Right ventricle myocardium superior (tissue), 1 donor: ENCODE measurements at places on chromosomes 13 and 19.

DNA sequence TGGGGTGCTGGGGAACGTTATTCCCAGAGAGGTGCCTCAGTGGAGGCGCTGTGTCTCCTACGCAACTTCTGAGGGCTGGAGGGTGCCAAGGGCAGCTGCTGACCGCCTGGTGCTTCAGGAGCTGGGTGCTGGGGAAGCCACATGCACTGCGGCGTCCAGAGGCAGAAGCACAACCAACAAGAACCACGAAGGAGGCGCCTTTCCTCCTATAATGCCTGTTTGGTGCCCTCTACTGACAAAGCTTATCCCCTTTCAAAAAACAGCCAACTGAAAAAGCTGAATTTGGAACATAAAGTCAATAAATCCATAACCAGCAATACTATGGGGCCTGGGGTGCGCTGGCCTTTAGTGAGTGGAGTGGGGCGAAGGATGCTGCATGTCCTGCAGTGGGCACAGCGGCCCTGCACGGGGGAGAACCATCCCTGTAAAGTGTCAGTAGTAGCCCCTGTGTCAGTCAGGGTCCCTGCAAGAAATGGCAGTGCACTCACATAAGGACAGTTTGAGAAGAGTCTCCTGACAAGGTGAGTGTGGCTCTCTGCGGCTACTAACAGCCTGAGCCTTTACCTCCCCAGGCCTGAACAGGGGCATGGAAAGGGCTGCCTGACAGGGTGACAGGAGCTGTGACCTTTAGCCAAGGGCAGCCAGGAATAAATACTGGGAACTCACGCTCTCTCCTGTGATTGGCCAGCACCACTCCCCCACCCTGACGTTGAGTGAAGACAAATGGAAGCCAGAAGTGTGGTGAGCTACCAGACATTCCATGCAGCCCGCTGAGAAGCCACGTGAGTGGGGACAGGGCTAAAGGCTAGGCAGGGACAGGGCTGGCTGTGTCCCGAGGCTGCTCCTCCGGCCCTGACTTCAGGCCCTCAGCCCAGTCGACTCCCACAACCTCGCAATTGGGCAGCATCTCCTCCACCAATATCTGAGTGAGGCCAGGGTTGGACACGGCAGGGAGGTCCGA is 4.5 kb upstream of the B3GNT8 start:
- peak; percentile 85 for DNase-seq

DNA sequence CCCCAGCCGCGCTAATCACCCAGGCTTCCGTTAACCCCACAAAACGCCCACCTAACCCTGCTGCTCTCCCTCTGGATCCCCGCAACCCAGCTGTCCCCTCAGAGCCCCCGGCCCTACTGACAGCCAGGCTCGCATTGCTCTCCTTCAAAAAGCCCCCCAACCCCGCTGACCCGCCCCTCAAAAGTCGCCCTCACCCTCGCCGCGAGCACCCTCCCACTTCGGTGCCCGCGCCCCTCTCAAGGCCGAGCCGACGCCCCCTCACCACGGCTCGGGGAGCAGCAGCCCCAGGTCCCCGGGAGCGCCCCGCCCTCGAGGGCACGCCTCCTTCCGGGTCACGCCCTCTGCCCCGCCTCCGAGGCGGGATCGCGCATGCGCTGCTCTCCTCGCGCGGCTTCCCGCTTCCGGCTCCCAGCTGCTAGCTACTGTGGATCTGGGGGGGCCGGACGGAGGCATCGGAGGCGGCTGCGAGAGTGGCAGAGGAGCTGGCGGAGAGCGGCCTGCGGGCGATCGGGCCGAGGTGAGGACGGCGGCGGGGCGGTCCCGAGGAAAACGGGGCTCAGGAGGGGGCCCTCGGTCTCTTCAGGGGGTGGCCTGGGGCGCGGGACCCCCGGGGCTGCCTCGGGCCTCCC is 46.1 kb downstream of the ARHGEF18 start:
- peak; percentile 91 for DNase-seq

- DNase-seq = no peak
Observed at GRCh38 chr13:40434516-40435397, 231.7 kb downstream of the FOXO1 start.

- DNase-seq = no peak
Observed at GRCh38 chr19:12794971-12795381, 3.7 kb downstream of the JUNB start.

DNA sequence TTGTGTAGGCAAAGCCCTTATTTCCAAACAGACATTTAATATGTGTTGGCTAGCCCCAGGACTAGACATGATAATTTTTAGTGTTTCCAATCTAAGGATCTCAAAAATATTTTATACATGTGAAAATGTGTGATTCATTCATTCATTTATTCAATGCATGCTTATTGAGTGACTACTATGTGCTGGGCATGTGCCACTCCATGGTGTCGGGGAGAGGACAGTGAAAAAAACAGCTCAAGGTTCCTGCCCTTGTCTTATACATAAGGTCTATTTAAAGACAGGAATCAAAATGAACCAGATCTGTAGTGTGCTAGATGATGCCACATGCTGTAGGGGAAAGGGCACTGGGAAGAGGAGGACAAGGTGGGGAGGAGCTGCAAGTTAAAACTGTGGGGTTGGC is 36.5 kb downstream of the GJA3 start:
- no peak for DNase-seq

DNA sequence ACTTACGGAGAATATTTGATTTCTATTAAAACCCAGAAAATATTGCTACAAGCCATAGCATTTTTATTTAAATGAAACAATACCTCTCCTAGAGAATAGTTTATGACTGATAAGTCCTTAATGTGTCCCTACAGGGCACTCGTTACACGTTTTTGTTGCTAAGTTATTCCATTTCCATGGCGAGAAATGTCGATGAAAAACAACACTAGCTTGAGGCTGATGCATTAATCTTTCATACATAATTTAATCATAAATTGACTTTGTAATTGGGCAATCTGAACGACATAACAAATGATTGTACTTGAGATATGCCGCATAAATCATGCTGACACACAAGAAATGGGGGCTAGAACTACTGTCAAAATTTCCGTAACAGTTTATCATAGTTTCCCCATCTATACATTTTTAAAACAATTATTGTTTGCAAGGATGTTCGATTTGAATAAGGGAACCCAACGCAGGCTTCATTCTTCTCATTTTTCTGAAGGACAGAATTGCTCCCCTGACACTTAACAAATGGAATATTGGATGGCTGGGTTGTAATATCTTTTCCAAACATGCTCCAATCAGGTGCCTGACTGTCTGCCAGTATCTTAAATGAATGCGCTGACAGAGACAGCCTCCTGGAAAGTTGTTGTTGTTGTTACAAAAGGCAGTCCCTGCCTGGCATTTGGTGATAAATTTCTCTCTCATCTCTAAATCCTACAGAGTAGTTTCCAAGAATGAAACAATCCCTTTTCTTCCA is 61.9 kb downstream of the FLT1 start:
- no peak for DNase-seq

GRCh38 chr13:50428183-50428877 is 413.1 kb downstream of the KCNRG start:
- DNase-seq = no peak

GRCh38 chr19:42596391-42597072 is 1.8 kb upstream of the CEACAM8 start:
- no peak for DNase-seq
